Stimulated activated CD8-positive, alpha-beta memory T cell treated with anti-CD3 and anti-CD28 coated beads, Interleukin-4, amount 100 ng/mL, for 1 hour (primary cell): ENCODE measurements at places on chromosomes 16 and 17.

DNA sequence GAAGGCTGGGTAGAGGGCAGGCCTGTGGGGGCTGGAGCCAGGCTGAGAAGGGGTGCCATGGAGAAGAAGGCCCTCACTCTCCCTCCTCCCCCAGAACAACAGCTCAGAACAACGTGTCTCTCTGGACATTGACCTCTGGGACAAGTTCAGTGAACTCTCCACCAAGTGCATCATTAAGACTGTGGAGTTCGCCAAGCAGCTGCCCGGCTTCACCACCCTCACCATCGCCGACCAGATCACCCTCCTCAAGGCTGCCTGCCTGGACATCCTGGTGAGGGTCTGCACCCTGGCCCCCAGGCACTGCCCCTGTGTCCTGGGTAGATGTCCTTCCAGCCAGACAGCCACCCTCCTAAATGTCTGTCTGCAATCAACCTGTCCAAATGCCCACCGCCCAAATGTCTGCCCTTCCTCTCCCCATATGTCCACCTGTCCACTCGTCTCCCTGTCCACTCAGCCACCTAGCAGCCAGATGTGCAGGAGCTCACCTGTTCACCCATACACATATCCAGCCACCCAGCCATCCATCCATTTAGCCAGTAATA, 12.2 kb downstream of the GJD3 start:
- no peak for DNase-seq

DNA sequence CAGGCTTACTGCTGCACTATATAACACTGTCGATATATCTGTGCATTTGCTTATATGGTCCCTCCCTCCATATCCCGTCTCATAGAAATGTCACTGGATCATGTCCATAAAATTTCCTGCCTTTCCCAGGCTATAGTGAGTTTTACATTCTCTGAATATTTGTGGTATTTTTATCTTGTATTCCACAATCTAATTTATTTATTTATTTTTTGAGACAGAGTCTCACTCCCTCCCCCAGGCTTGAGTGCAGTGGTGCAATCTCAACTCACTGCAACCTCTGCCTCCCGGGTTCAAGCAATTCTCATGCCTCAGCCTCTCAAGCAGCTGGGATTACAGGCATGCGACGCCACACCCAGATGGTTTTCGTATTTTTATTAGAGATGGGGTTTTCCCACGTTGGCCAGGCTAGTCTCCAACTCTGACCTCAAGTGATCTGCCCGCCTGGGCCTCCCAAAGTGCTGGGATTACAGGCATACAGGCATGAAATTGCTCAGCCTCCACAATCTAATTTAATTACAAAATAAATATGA, 12.9 kb downstream of the TRIM37 start:
- no peak for DNase-seq

DNA sequence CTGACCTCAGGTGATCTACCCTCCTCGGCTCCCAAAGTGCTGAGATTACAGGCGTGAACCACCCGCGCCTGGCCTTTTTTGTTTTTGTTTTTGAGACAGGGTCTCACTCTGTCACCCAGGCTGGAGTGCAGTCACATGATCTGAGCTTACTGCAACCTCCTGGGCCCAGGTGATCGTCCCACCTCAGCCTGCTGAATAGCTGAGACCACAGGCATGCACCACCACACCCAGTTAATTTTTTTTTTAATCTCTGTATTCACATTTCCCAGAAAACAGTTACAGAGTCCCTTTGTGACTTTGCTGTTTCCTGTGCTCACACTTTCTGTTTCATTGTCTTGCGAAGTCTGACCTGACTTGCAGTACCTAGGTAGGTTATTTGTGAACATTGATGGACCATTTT, 2.7 kb downstream of the CLUAP1 start:
- DNase-seq, result no peak

- no peak for DNase-seq
Observed at GRCh38 chr17:5819921-5820685, 235.8 kb upstream of the NLRP1 start.

DNA sequence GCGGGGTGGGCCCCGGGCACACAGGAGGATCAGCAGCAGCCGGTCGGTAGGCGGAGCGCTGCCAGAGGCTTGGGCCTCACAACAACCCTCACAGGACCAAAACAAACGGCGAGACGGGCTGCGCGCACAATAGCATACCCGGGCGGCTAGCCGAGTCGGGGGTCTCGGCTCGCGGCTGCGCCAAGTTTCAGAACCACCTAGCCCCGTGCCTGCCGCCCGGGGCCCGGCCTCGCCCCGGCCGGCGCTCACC, 732 bp downstream of the ULK2 start:
- no peak for DNase-seq

GRCh38 chr16:593406-593805, 3.5 kb downstream of the RAB40C start:
- DNase-seq, result no peak

- DNase-seq, result no peak
Observed at GRCh38 chr17:56656701-56657327, 63.3 kb downstream of the NOG start.

- DNase-seq, result no peak
Observed at GRCh38 chr16:66600477-66600876, 4.0 kb upstream of the CMTM3 start.

DNA sequence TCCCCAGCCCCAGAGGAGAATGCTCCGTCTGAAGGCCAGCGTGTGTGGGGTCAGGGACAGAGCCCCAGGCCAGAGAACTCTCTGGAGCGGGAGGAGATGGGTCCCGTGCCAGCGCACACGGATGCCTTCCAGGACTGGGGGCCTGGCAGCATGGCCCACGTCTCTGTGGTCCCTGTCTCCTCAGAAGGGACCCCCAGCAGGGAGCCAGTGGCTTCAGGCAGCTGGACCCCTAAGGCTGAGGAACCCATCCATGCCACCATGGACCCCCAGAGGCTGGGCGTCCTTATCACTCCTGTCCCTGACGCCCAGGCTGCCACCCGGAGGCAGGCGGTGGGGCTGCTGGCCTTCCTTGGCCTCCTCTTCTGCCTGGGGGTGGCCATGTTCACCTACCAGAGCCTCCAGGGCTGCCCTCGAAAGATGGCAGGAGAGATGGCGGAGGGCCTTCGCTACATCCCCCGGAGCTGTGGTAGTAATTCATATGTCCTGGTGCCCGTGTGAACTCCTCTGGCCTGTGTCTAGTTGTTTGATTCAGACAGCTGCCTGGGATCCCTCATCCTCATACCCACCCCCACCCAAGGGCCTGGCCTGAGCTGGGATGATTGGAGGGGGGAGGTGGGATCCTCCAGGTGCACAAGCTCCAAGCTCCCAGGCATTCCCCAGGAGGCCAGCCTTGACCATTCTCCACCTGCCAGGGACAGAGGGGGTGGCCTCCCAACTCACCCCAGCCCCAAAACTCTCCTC, 10.4 kb downstream of the CX3CL1 start:
- no peak for DNase-seq

- no peak for DNase-seq
Observed at GRCh38 chr16:29820271-29820701, at the start of gene MVP. TSS of gene MVP (plus strand) at chr16:29820462. CDS start at chr16:29830550, 10,088 bp downstream.

DNA sequence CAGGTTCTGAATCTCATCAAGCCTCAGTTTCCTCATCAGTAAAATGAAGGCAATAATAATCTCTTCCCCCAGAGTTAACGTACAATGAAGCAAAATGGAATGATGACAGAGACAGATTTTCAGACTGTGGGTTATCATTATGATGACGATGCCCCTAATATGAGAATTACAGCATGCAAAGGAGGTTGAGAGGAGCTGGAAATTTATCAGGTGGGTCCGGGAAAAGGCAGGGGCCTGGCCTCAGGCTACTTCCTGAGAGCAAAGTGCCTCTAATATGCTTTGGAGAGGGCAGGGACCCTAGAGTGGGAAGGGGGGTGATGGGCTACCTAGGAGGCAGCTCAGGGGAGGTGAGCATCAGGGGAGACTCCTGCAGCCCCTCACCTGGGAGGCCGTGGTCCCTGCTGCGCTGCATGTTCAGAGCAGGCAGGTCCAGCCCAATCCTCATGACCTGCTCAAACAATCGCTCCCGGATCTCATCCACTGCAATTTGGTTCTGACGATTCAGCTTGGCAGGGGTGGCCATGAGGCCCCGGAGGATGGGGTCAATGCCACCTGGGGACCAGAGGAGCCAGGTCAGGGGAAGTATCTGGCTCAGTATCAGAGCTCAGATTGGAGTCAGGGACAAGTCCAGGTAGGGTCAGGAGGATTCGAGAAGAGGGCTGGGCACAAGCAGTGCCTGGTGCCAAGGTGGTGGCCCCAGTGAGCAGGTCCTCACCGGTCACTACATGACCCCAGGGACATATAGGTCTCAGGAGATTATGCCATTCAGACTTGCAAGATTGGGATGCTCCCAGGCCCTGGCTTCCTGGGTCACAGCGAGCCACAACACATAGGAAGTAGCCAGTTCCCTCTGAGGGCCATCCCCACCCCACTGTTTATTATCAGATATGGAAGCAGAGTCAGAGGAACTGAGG, 8.1 kb downstream of the MPO start:
- no peak for DNase-seq

DNA sequence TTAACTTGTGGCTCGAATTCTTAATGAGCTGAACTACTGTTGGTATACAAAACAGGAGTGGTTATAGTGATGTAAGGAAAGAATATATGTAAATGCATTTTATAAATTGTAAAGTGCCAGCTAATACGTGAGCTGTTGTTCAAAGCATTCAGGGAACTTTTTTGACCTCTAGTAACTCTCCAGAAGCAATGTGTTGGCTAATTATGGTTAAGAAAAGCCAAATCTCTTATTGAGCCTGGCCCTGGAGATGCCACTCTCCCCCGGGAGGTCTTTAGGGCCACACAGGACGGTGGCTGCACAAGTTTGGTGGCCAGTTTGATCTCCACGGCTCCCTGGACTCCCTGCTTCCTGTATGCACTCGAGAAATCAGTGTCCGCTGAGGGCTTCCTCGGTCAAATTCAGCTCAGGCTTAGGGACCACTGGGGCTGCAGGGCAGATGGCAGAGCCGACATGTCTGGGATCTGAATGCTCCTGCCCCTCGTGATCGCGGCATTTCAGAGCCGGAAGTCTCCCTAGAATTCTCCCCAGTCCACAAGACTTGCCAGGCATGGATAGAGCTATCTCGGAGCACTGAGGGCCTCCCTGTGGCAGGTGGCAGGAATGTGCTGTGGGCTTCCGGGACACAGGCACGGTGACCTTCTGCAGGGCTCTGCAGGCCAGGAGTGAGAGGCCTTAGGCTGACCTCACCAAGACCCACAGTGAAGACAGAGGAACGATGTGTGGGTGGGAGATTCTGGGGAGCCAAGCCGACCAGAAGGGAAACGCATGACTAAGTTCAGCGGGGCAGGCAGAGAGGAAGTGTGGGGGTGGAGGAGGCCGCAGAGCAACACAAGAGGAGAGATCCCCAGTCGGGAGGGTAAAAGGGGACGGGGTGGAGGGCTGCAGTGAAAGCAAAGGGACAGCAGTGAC, 18.6 kb upstream of the PITPNM3 start:
- DNase-seq, result no peak

DNA sequence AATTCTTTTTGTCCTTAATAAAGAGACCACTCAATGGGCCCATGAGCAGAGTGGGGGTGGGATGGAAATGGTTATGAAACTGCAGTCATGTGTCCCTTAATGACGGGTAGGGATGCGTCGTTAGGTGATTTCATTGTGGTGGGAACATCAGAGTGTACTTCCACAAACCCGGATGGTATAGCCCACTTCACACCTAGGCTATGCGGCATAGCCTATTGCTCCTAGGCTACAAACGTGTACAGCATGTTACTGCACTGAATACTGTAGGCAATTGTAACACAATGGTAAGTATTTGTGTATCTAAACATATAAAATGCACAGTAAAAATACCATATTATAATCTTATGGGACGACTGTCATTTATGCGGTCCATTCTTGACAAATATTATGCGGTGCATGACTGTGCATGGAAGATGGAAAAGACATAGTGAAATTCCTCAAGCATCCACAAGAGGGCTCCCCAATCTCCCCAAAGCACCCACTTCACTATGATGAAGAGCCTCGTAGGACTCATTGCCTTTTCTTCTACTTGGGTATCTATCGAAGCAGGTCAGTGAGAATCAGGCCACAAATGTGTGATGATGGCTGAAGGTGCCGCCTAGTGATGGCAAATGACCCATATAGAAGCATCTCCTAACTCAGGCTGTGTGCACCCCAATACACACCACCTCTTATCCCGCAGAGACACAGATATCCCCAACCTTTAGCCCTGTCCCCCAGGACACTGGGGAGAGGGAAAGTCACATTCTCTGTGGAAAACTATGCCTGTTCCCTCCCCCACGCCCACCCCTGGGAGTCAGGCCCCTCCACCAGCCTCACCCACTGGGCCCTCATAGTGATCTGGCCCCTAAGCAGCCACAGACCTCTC, 43.5 kb downstream of the TBX21 start:
- DNase-seq, result no peak
